ENCODE measurements at places on chromosomes 6 and 20. TPM values are rescaled to one million over a fixed set of nuclear protein-coding genes. Genes with fewer than 3 reads are reported as not detected.

GRCh38 chr6:98641949-98642719 lies 192.2 kb upstream of the POU3F2 start:
- no peak for DNase-seq

Gene TGM3
- not detected for total RNA-seq

DNA sequence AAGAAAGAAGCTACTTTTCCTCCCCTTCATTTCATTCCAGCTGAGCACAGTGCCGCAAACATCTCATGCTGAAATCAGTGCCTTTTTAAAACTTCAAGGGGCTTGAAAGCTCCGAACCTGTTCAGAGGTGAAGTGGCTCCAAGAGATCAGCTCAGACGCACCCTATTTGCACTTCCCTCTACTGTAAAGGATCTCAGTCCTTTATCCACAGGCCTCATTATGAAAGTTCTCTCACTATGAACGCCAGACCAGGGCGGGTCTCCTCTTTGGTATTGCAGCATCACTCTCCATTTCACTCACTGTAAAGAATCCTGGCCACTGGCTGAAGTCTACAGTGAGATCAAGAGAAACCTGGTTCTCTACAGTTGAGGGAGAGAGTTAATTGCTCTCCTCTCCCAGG lies 232.7 kb upstream of the POU3F2 start:
- no peak for DNase-seq

Gene SYS1
- 35.7 TPM for total RNA-seq

DNA sequence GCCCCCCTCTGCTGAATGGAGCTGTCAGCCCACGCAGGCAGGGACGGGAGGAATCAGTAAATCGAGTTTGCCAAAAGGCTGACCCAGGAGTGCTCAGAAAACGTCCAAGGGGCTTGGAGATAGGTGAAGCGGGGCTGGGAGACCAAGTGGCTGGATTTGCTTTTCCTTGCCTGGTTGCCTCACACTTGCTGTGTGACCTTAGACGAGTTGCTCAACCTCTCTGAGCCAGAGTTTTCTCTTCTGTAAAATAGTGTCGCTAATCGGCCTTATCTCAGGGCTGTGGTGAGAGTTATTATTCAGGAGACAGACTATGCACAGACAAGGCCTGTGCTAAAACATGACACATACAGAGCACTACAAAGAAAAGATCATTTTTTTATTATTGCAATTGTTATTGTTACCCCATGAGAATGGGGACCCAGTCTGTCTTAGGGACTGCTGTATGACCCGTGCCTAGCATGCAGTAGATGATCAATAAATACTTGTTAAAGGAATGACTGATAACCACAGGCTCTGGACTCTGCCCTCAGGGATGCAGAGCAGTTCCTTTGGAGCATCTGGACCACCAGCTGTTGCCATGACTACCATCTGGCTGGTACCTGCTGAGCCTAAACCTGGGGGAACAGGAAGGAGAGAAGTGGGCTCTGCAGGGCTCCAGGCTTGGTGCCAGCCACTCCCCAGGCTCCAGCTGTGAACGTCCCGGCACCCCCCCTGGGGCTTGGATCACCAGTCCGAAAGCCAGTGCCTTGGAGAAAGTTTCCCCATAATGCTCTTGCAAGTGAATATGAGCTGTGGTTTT lies 901 bp downstream of the KCNK15 start:
- no peak for DNase-seq

Gene ME1
- 16.1 TPM for total RNA-seq

Data from pulmonary artery endothelial cell (primary cell).